ENCODE measurements at places on chromosomes 2 and 18.

DNA sequence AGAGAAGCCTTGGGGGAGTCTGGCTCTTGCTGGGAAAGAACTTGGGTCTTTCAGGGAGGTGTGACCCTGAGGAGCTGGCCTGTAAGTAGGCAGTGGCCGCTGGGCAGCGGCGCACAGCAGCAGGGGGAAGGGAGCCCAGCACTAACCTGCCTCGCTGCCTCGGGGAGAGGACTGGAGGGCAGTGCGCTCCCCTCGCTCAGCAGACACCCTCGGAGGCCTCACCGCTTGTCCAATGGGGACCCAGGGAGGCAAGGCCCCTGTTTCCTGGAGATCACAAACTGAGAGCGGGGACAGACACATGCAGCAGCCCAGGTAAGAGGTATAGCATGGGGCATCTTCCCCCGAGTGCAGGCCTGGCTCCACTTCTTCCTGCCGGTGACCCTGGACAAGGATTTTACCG, 3.3 kb downstream of the DNMT3A start:
- DNase-seq = no peak

- DNase-seq = no peak
Observed at GRCh38 chr2:62195421-62196277, at the start of gene B3GNT2. B3GNT2 (plus strand) TSS chr2:62196115; CDS start chr2:62222221, 26,106 bp downstream.

GRCh38 chr2:150705357-150705756, 217.9 kb upstream of the RND3 start:
- no peak for DNase-seq

GRCh38 chr18:37641573-37641972, 76.0 kb upstream of the CELF4 start:
- DNase-seq = no peak

- DNase-seq = no peak
Observed at GRCh38 chr2:50221106-50221505, 810.8 kb downstream of the NRXN1 start.

GRCh38 chr18:60331890-60332289, 40.7 kb downstream of the MC4R start:
- DNase-seq = no peak

DNA sequence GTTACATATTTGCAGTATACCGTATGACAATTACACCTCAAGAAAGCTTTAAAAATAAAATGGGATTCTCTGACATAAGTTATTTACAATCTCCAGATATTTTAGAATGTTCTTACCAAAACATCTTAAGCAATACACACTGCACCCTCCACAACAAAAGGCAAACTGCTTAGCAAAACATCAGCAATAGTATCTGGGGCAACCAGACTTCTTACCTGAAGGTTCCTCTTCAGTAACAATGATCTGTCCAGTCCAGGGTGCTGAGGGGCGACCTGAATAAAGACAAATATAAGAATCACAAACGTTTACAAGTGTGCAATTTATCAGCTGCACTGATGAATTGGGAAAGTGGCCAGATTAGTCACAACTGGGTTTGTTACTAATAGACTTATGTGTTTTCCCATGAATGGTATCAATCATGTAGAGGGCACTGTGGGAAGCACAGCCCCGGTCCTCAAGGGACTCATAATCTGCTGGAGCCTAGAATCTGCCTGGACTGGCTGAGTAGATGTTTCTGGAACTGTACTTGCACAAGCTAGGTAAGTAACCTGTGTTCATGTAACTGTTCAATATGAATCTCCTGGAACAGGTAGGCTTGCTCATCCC, 70.7 kb downstream of the MYOM1 start:
- no peak for DNase-seq

DNA sequence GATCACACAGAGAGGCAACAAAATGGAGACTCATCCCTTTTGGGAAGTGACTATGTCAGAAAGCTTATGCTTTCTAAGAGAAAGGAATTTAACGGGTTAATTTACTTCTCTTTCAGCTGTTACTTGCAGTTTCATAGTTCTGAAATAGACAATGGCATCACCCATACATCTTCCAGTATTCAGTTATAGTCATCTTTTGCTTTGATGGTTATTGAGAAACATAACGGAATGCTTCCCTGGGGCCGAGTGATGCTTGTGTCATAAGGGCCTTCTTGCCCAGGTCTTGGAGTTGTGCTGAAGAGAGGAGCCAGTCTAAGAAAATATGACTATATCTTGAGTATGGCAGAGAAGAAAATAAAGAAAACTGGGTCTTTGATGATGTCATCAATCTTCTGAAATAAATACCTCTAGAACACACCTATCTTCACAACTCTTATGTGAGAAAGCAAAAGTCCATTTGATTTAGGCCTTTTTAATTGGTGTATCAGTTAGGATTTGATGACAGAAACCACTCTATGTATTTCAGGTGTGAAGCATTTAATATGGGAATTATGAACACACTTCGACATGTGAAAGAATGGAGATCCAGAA, 328.2 kb downstream of the LRRTM4 start:
- DNase-seq = no peak

DNA sequence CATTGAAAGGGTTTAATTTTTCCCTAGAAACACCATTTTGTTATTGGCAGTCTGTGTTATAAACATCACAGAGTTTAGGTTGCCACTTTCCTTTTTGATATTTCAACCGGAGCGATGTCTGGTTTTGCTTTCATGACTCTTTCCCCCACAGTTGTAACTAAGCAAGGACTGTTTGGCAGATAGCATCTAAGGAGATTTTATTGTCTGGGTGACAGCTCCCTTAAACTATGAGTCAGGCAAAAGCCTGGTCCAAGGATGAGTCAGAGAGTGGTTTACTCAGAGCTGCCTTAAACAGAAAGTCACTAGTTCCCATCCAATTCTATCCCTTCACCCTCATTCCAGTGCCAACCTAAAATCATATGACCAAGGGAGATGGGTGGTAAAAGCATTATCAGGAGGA, 341.6 kb upstream of the VWC2L start:
- DNase-seq = no peak

DNA sequence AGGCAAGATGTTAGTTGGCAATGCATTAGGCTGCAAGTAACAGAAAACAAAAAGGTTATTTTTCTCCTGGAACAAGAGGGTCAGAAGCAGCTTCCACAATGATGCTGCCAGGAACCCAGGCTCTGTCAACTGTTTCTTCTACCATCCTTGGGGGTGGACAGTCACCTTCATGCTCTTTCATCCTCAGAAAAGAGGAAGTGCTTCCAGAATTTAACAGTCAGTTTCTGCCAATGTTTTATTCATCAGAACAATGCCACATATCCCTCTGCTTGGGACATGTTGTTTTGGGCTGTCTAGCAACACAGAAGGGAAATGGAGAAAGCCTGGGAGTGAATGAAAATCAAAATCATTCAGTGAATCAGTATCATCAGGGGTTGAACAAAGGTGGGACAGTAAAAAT, 7.1 kb downstream of the TMEM182 start:
- no peak for DNase-seq

- no peak for DNase-seq
Observed at GRCh38 chr2:143144813-143145455, 15.7 kb downstream of the ARHGAP15 start.

DNA sequence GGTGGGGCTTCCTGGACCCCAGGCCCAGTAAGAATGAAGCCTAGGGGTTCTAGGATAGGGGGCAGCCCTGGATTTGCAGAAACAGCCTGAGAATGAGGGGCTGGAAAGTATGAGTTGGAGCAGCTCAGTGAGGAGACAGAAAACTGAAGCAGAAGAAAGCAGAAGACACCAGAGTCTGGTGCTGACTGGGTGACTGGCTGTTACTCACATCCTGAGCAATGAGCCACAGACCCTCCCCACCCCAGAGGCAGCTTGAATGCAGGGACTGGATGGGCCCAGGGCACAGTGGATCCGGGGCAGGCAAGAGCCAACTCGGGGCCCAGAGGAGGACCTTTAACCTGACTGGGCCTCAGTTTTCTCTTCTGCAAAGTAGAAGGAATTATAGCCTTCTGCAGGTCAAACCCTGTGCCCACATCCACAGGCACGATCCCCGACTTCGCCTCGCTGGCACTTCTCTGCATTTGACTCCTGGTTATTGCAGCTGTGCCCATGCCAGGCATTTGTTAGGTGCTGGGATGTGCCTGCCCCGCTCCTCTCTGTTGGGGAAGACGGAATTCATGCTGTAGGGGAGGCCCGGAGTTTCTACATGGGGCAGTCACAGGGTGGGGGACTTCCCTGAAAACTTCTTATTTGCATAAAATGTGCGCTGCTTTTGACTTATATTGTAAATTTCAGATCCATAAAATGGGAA, 8.5 kb downstream of the STEAP3 start:
- DNase-seq = no peak

DNA sequence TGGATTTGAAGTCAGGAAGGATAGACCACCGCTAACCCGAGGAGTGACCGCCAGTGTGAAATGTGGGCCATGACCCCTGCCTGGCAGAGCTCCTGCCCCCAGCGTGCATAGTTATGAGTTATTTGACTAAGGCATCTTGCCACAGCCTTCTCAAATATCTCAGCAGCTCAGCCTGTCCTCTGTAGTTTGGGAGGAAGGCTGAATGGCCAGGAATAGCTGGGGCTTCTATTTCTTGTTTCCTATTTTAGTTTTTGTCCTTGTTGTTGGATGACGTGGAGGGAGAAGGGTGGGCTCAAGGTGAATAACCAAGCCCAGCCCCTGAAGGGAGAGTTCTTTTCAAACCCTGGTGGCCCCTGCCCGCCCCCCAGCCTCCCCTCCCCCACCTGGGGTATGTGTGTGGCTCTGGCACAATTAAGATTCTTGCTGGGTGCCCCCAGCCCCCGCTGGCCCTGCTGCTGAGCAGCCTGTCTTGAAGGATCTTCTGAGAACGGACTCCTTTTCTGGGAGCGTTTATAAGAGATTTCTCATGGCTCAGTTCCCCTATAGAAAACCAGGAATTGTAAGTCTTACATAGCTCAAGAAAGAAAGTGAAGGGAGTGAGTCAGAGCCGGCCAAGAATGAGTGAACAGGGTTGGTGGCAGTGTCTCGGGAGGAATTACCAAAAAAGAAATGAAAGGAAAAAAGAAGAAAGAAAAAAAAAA, 157.4 kb downstream of the GLI2 start:
- DNase-seq = no peak

GRCh38 chr2:42618972-42619371, 50.5 kb downstream of the MTA3 start:
- no peak for DNase-seq

All from NCI-H187 (cell line).